Right renal pelvis (tissue), 4 donors: ENCODE measurements at places on chromosomes 2 and 18.

DNA sequence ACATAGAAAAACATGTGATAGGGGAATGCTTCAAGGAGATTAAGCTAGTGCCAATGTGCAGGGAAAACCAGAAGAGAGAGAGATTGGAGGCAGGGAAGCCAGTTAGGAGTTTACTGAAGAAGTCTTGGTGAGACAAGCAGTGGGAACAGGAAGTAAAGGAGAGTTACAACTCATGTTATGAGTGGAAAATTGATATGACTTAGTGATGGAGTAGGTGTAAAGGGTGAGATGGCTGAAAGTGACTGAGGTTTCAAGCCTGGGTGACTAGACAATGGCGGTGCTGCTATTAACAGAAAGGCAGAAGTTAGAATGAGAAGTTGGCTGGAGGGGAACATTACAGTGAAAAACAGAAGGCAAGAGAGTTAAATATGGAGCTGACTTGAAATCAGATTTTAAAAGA, 16.5 kb downstream of the DOK1 start:
- no peak for DNase-seq

GRCh38 chr2:53672881-53673522, 94.6 kb upstream of the CHAC2 start:
- DNase-seq, result no peak

GRCh38 chr2:29039718-29040480, 34.4 kb downstream of the PCARE start:
- no peak for DNase-seq

DNA sequence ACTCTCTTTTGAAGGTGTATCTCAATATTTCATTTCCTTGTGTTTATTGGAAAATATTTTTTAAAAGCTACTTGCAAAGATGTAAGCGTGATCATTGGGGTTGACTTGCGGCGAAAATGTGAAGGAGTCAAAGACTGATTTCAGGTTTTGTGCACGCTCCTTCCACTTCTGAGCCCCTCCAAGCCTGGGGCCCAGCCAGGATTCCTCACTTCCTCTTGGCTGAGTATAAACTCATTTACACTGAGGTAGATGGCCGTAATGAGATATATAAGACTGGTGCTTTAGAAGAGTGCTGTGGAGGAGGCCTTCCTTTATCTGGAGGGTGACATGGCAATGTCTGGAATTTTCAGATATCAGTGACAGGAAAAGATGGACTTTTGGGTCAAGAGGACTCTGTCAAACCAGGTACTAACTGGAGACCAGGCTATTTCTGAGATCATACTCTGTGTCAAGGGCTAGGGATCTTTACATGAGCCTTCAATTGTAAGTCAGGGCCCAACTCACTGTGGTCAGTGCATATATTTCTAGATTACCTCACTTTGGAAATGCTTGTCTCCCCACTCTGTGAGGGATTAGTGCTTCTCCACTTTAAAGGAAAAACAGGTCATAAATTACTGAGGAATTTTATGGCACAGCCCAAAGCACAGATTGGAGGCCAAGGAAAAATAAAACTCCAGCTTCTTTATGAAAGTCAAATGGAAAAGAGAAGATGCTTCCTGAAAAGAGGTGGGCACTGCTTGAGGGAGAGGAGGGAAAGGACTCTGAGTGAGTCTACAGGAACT, 22.8 kb downstream of the PRKCE start:
- DNase-seq, result no peak

GRCh38 chr2:157785866-157786662, 90.1 kb downstream of the ACVR1 start:
- DNase-seq, result no peak

DNA sequence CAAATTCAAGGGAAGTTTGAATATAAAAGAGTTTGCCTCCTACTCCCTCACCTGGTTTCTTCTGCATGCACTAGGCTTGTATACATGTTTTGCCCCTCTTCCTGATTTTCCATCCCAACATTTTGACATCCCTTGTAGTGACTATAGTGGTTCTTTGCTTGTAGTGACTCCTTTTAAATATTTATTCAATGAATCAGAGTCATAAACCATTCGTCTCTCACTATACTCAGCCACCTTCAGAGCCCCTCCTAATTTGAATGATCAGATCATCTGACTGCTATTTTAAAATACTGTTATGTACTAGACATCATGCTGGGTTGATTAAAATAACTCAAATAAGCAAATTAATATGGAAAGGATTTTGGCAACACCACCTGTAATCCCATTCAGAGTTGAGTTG, 492.1 kb upstream of the PIK3C3 start:
- DNase-seq, result no peak

- no peak for DNase-seq
Observed at GRCh38 chr2:190412966-190413365, 4.8 kb downstream of the MFSD6 start.

DNA sequence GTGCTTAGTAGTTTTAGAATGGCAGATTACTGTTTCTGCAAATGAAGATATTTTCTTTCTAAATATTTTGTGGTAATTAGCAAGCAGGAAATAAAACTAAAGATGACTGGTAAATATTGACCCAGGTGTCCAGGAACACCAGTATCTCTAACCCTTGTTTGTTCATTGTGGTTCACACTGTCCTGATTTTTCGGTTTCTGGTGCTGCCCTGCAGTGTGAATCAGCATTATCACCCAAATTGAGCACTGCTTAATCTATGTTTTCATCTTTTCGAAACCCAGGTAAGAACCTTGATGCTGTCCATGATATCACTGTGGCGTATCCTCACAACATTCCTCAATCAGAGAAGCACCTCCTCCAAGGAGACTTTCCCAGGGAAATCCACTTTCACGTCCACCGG, 167.4 kb downstream of the CAPN13 start:
- DNase-seq, result no peak

DNA sequence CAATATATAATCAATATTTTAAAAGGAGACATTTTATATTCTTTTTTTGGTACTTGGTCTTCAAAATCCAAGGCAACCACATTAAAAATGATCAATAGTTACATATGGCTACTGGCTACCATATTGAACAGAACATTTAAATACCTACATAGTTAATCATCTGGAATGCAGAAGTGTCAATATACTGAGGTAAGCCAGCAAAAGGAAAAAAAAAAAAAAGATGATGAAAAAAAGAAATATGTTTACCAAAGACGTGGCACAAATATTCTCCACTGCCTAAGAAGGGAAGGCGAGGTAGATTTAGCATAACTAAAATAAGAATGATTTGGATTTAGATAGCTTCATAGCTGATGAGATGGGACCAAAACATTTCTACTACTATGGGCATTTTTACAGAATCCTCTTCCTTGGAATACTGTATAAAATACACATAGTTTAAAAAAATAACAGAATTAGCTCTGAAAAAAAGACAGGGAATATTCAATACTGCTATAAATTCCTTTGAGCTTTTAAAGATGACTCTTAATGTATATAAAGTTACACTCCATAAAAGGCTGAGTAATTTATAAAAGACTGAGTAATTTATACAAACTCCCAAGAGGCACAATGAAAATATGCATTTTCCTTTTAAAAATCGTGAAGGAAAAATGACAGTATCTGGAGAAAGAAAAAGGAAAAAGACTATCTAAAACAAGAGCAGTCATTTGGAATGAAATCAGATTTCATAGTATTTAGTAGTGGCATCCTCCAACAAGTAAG, 63.5 kb downstream of the CDH2 start:
- DNase-seq, result no peak

DNA sequence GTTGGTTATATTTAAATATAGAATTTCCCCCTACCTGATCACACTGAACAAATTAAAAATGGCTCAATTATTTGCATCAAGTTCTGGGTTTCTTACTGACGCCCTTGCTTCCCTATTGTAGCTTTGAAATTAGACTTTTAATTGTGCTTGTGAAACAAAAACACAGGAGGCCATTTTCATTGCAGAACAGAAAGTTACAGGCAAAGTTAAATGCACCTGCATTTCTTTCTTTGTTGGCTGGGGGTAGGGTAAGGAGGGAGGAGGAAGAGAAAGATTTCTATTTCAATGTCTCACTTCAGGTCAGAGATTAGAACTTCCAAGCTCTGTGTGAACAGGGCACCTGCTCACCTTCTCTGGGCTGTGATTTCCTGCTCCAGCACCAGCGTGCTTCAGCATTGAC, 199.6 kb downstream of the BCL11A start:
- DNase-seq, result no peak

GRCh38 chr2:222677981-222678380, 6.5 kb downstream of the MOGAT1 start:
- DNase-seq, result no peak

- no peak for DNase-seq
Observed at GRCh38 chr2:164562666-164563065, 58.6 kb downstream of the GRB14 start.

- DNase-seq, result no peak
Observed at GRCh38 chr2:111636905-111637304, 247.1 kb downstream of the ANAPC1 start.

DNA sequence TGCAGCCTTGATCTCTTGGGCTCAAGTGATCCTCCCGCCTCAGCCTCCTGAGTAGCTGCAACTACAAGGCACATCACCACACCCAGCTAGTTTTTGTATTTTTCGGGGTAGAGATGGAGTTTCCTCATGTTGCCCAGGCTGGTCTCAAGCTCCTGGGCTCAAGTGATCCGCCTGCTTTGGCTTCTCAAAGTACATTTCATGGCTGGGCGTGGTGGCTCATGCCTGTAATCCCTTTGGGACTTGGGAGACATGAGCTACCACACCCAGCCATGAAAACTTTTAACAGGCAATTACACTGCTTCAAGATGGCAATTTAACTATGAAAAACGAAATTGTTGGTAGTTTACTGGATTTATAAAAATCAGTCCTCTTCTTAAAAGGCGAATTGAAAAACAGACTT, 69.7 kb downstream of the MEP1B start:
- DNase-seq, result no peak

GRCh38 chr18:388200-388599, 112.3 kb downstream of the COLEC12 start:
- DNase-seq, result no peak

DNA sequence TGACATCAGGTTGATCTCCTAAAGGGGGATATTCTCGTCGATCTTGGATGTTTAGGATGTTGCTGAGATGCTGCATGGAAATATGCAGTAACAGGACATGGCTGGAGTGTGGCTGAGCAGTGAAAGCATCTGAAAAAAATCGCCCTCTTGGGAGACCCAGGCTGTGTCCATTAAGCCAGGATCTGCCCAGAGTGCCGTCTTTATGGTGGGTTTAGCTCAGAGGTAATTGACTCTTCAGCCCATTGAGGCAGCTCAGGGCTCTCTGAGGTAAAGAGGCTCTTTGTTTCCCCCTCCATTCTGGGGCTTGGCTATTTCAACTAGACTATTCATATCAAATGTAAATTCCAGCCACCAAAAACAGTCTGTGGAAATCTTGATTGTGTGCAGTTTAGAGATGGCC, 26.5 kb downstream of the OSBPL6 start:
- DNase-seq, result no peak

- peak; percentile 31 for DNase-seq
Observed at GRCh38 chr2:30915486-30915885, 108.2 kb upstream of the CAPN13 start.

DNA sequence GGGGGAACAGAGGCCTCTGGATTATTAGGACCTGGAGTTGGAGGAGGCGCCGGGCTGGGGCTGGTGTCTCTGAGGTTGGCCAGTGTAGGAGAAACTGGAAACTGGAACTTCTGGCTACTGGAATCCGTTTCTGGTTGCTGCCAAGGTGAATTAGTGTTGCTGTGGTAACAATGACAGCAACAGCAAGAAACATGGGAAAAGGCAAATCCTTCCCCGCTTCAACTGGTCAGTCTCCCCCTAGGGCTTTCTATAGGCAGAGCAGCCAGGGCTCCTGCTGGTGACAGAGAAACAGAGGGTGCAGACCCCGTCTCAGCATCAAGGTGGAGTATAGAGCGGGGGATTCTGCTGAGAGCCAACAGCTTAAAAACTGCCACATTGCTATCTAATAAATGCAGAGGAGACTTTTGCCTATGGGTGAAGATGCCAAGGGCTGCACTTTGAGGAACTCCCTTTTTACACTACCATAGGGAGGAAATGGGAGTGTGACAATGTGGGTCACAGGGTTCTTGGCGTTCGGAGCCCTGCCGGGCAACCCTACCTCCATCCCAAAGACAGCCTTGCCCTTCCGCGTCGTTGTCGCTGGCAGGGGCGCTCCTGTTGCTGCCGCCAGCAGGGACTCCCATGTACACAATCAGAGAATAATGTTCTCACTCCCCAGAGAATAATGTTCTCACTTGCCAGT, 81.4 kb upstream of the CABLES1 start:
- no peak for DNase-seq

- no peak for DNase-seq
Observed at GRCh38 chr2:177554365-177554764, 161.8 kb downstream of the AGPS start.

DNA sequence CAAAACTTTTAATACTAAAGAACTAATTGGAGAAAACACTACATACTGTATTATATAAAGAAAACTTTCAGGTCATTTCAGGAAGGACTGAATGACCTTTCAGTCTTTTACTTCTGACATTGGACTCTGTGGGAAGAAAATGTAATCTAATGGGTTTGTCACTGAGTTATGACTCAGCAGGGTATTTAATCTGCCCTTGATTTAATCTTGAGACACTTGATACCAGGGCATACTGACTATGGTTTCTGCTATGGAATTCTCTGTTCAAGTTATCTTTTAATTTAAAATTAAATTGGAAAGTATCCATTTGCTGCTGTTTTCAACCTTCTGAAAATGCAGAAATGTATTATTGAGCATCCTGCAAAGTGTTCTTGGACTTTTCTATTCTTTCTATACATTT, 354.2 kb upstream of the GALNT5 start:
- DNase-seq, result no peak

- no peak for DNase-seq
Observed at GRCh38 chr2:239917125-239917956, 107.8 kb downstream of the NDUFA10 start.

DNA sequence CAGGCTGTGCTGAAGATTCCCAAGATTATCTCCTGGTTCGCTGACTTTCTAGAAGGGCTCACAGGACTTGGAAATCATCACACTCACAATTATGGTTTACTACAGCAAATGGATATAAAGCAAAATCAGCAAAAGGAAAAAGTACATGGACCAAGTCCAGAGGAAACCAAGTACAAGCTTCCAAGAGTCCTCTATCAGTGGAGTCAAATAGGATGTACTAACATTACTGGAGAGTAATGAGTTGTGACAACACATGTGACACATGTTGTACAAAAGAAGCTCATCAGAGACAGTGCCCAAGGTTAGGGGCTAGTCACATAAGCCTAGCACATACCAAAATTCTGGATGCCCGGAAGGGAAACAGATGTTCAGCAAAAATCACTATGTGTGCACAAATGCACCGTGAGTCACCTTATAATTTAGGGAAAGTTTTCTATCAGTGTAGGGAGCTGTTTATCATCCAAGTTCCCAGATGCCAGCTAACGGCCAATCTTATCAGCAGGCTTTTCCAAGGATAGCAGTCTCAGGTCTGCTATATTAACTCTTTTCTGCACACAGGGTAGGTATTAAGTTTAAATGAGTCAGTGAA, 9.5 kb downstream of the TMEM237 start:
- DNase-seq, result no peak

- no peak for DNase-seq
Observed at GRCh38 chr2:219452361-219453317, 18.0 kb downstream of the SPEG start.

GRCh38 chr2:224137208-224137607, 98.1 kb upstream of the SERPINE2 start:
- DNase-seq, result no peak

GRCh38 chr2:236968101-236968879, 117.4 kb upstream of the COPS8 start:
- DNase-seq, result no peak
